ENCODE measurements at places on chromosomes 2 and 18.

DNA sequence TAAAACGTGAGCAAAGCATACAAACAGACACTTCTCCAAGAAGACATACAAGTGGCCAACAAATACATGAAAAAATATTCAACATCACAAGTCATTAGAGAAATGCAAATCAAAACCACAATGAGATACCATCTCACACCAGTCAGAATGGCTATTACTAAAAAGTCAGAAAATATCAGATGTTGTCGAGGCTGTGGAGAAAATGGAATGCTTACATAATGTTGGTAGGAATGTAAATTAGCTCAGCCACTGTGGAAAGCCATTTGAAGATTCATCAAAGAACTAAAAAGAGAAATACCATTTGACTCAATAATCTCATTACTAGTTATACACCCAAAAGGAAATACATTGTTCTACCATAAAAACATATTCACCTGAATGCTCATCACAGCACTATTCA is 825.7 kb downstream of the SUCLG1 start:
- no peaks in the 10 kb centered on the region for H3K27me3 ChIP-seq
- H3K27ac ChIP-seq, result no peak overlapping the region
- no peaks in the 10 kb centered on the region for H3K36me3 ChIP-seq
- no peak overlapping the region for H3K4me3 ChIP-seq

GRCh38 chr2:216698895-216699294 is 3.5 kb upstream of the IGFBP5 start:
- DNase-seq, result no peak
- peaks cover 15% of the 10 kb centered on the region for H3K27me3 ChIP-seq
- no peak overlapping the region for H3K27ac ChIP-seq
- H3K4me3 ChIP-seq, result no peak overlapping the region

DNA sequence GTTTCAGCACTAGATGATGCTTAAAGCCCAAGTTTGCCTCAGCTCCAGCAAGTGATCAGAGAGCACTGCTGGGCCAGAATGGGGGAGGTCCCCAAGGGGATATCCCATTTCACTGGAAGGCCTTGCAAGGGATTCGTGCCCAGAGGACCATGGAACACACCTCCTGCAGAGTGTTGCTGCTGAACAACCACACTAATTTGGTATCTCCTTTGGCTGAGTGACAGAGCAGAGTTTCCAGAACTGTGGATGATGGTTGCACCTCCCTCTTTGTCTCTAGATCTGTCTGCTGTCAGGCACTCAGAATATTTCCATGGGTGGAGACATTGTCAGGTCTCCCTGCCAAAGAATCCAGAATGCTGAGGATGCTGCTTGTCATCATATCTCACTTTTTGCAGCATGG is 484.8 kb upstream of the NETO1 start:
- H3K4me3 ChIP-seq, result no peak overlapping the region
- no peaks in the 10 kb centered on the region for H3K27me3 ChIP-seq
- H3K27ac ChIP-seq, result no peak overlapping the region
- no peak for DNase-seq

GRCh38 chr2:217918308-217919024 is 84.3 kb downstream of the TNS1 start:
- peaks cover 40% of the 10 kb centered on the region for H3K27me3 ChIP-seq
- no peak for DNase-seq
- no peaks in the 10 kb centered on the region for H3K36me3 ChIP-seq

DNA sequence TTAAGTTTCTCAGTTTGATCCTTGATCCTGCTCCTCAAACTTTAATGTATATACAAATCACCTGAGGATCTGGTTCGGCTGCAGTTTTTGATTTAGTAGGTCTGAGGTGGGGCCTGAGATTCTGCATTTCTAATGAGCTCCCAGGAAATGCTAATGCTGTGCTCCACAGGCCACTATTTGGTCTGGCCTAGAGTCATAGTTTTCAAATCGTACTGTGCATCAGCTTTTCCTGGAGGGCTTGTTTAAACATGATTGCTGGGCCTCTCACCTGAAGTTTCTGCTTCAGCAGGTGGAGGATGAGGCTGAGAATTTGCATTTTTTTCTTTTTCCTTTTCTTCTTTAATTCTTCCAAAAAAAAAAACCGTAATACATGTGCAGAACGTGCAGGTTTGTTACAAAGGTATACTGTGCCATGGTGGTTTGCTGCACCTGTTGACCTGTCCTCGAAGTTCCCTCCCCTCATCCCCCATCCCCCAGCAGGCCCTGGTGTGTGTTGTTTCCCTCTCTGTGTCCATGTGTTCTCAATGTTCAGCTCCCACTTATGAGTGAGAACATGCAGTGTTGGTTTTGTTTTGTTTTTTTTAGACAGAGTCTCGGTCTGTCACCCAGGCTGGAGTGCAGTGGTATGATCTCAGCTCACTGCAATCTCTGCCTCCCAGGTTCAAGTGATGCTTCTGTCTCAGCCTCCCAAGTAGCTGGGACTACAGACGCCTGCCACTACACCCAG is 42.2 kb upstream of the CD28 start:
- no peak overlapping the region for H3K27ac ChIP-seq
- H3K4me3 ChIP-seq, result no peak overlapping the region
- H3K27me3 ChIP-seq, result no peaks in the 10 kb centered on the region
- no peaks in the 10 kb centered on the region for H3K36me3 ChIP-seq
- peaks cover 4% of the 10 kb centered on the region for H3K4me1 ChIP-seq
- no peak for DNase-seq

- H3K27me3 ChIP-seq, result peaks cover 9% of the 10 kb centered on the region
- peak overlapping the region; percentile 98 for H3K27ac ChIP-seq
- H3K36me3 ChIP-seq, result no peaks in the 10 kb centered on the region
- H3K4me1 ChIP-seq, result peaks cover 57% of the 10 kb centered on the region
Measured at GRCh38 chr2:96967436-96967835, 18.9 kb downstream of the FAM178B start.

DNA sequence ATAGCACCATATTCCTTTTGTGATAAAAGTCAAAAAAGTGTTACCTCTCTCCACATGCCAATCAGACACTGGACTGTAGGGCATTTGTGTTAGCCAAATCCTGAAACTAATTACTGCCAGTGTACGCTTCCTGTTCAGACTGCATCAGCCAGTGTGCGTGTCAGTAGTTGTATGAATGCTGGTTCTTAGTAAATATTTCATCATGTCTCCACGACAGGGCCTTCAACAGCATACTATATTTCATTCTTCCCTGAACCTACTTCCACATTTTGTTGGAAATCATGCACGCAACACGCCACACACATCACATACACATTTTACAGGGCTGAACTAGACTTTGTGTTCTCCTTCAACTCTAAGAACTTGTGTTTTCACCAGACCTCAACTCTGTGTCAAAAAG is 77.5 kb downstream of the EPB41L3 start:
- no peaks in the 10 kb centered on the region for H3K36me3 ChIP-seq
- no peak overlapping the region for H3K4me3 ChIP-seq
- DNase-seq, result no peak
- H3K4me1 ChIP-seq, result no peaks in the 10 kb centered on the region
- H3K27me3 ChIP-seq, result peaks cover 38% of the 10 kb centered on the region

- H3K36me3 ChIP-seq, result no peaks in the 10 kb centered on the region
- H3K27me3 ChIP-seq, result no peaks in the 10 kb centered on the region
- H3K4me3 ChIP-seq, result no peak overlapping the region
- H3K27ac ChIP-seq, result peak overlapping the region; percentile 65
Measured at GRCh38 chr18:13621886-13622619, 104.3 kb downstream of the FAM210A start.

DNA sequence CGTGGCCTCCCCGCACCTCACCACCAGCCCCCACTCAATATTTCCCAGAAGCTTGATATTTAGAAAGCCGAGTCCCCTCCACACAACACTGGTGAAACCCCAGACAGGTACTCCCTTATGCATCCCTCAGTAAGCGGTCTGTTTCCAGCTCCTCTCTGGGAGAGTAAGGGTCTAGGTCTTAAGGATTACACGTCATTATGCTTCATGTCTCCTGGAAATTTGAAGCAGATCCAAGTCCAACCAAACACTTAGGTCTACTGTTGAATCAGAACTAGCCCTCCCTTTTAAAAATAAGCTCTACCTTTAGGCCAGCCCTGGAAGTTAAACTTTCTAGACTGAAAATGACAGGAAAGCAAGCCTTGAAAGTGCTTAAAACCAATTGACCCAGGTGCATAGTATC is 1.5 kb upstream of the OST4 start:
- no peaks in the 10 kb centered on the region for H3K27me3 ChIP-seq
- peaks cover 48% of the 10 kb centered on the region for H3K4me1 ChIP-seq
- no peak for DNase-seq
- H3K4me3 ChIP-seq, result peak overlapping the region; percentile 67
- no peaks in the 10 kb centered on the region for H3K36me3 ChIP-seq
- peak overlapping the region; percentile 96 for H3K27ac ChIP-seq

DNA sequence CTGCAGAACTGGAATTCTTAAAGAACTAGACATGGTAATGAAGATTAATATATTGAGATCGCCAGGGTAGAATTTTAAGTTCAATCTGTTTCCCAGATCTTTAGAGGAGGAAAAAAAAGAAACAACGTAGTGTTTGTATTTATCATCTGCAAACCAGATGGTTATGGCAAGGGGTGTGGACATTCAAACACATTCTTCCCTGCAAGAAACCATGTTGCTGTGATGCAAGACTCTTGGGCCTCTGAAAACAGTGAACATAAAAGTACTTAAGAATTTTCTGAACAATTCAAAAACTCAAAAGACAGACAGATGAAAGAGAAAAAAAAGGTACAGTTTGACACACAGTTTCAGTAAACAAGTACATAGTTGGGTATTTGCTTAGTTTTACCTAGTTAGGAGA is 35.6 kb downstream of the COL5A2 start:
- DNase-seq, result no peak
- H3K4me3 ChIP-seq, result no peak overlapping the region
- H3K27me3 ChIP-seq, result no peaks in the 10 kb centered on the region
- no peak overlapping the region for H3K27ac ChIP-seq
- H3K36me3 ChIP-seq, result no peaks in the 10 kb centered on the region
- H3K4me1 ChIP-seq, result peaks cover 6% of the 10 kb centered on the region

GRCh38 chr2:200700856-200701255 is 110.9 kb upstream of the BZW1 start:
- H3K36me3 ChIP-seq, result peaks cover 3% of the 10 kb centered on the region
- DNase-seq, result no peak
- no peak overlapping the region for H3K4me3 ChIP-seq
- peaks cover 13% of the 10 kb centered on the region for H3K4me1 ChIP-seq
- H3K27ac ChIP-seq, result no peak overlapping the region
- H3K27me3 ChIP-seq, result peaks cover 6% of the 10 kb centered on the region

GRCh38 chr2:106053116-106053515 is 141.0 kb downstream of the UXS1 start:
- H3K27me3 ChIP-seq, result no peaks in the 10 kb centered on the region
- H3K4me1 ChIP-seq, result peaks cover 57% of the 10 kb centered on the region
- no peak overlapping the region for H3K27ac ChIP-seq

DNA sequence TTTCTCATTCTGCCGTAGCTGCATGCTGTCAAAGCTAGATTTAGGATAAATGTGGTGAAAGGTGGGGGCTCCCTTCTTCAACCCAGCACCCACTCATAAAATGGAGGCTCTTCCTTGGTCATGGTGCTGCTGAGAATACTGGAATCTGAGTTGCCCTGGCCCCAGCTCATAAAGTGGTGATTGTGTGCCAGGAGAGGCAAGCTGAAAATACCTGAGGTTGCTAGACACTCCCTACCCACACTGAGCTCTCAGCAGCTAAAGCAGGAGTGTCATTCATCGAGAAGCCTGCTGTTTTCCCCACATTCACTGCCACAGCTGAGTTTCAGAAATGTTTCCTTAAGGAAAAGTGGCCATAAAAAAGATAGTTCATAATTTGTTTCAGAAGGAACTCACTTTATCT is 297.1 kb upstream of the RBMS1 start:
- H3K27ac ChIP-seq, result no peak overlapping the region
- no peaks in the 10 kb centered on the region for H3K36me3 ChIP-seq
- H3K27me3 ChIP-seq, result no peaks in the 10 kb centered on the region
- no peak overlapping the region for H3K4me3 ChIP-seq
- H3K4me1 ChIP-seq, result peaks cover 3% of the 10 kb centered on the region

- H3K36me3 ChIP-seq, result no peaks in the 10 kb centered on the region
- no peaks in the 10 kb centered on the region for H3K27me3 ChIP-seq
- no peak overlapping the region for H3K27ac ChIP-seq
- no peak for DNase-seq
- no peaks in the 10 kb centered on the region for H3K4me1 ChIP-seq
Measured at GRCh38 chr18:22470248-22471235, 52.8 kb upstream of the CTAGE1 start.

DNA sequence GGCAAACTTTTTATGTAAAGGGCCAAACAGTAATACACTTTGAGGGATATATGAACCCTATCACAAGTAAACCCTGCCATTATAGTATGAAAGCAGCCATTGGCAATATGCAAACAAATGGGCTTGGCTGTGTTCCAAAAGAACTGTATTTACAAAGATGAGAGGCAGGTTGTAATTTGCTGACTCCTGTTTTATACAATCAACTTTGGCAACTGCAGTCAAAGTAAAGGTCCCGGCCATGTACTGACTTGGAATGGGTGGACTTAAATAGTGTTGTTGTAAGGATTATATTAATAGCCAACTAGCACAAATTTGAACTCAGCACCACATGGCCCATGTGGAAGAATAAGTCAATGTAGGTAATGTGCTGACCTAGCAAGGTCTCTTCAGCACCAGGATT is 223.4 kb downstream of the WDPCP start:
- no peaks in the 10 kb centered on the region for H3K27me3 ChIP-seq
- no peak for DNase-seq
- H3K27ac ChIP-seq, result no peak overlapping the region
- no peaks in the 10 kb centered on the region for H3K36me3 ChIP-seq

DNA sequence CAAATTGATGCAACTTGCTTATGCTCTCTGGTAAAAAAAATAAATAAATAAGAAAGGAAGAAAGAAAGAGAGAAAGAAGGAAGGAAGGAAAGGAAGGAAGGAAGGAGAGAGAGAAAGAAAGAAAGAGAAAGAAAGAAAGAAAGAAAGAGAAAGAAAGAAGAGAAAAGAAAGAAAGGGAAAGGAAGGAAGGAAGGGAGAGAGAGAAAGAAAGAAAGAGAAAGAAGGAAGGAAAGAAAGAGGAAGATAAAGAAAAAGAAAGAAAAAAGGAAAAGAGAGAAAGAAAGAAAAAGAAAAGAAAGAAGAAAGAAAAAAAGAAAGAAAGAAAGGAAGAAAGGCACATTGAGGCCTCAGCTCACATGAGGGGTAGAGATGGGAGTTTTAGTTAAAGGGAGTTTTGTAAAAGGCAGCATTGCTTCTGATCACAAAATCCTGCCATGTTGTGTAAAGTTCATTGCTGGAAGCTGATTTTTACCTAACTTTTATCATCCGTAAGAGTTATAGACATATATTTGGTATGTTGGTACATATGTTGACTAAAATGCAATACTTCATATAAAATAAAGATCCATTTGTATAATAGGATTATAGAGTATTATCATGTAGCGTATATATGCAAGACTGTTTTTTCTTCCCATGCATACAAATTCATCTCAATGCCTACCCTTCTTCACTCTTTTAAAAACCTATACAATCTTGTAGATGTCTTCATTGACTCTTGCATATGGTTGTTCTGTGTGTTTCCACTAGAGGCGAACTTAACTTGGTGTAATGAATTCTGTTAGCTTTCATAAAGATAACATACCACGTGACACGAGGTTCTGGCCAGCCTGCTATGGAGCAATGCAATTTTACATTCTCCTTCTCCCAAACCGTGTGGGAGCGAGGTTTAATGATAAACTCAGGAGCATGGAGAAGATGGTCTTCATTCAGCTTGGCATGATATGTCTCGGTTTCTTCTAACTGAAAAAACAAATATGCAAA is 32.8 kb downstream of the MYOM1 start:
- no peaks in the 10 kb centered on the region for H3K36me3 ChIP-seq
- H3K27ac ChIP-seq, result no peak overlapping the region
- peaks cover 5% of the 10 kb centered on the region for H3K27me3 ChIP-seq
- H3K4me3 ChIP-seq, result no peak overlapping the region
- no peak for DNase-seq

All from T-helper 17 cell (primary cell).